Stimulated activated CD4-positive, alpha-beta T cell treated with anti-CD3 and anti-CD28 coated beads, Interleukin-15, amount 100 ng/mL, for 1 hour (primary cell): ENCODE measurements at places on chromosomes 5 and 9.

DNA sequence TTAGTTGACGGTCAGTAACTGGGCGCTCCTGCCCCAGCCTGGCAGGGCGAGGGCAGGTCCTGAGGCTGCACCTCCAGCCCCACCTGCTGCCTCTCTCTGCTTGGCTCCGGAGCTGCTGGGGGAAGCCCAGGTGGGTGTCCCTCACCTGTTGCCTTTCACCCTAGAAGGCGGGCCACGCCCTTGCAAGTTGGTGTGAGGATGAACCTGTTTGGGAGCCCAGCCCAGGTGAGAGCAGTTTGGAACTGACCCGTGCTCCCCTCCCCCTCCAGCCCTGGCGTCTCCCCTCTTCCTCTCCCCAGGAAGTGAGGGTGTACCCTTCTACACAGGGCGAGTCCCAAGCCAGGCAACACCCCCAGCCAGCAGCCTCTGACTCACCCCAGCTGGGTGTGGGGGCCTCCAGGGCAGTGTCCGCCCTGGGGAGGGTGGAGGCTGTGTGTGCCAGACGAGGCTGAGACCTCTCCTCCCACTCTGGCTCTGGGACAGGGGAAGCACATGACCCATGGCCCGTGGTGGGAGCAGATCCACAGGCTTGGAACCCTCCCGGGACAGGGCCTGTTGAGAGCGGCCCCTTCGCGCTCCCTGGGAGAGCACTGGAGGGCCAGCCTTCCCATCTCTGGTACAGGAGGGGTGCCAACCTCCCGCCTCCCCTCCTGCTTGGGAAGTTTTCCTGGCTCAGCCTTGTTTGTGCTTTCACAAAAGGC lies 10.4 kb downstream of the LRRC8A start:
- no peak for DNase-seq

- DNase-seq: no peak
These were observed 453.6 kb upstream of the TUSC1 start for GRCh38 chr9:26131886-26132285.

- DNase-seq: no peak
These were observed 26.3 kb upstream of the FBP1 start for GRCh38 chr9:94665613-94666012.

- DNase-seq: no peak
These were observed 171.2 kb downstream of the CCDC171 start for GRCh38 chr9:15724016-15724415.

DNA sequence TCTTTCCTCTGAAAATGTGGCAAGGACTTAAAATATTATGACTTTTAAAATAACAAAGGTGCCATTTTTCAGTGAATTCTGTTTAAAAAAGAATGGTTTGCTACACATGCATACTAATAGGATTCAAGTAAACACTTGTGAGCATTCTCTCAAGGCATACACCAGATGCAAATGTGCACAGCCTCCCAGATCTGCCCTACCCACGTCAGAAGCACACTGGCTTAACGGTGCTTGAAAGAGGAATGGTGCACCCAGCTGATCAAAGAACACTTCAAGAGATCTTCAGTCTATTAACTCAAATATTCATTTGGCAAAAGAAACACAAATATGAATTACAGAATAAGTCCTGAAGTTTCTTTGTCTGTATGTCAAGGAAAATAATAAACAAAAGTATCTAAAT lies 15.8 kb downstream of the GABRB2 start:
- DNase-seq: no peak

- DNase-seq: no peak
These were observed 100.8 kb upstream of the DHFR start for GRCh38 chr5:80755626-80756025.

- no peak for DNase-seq
These were observed 267.4 kb upstream of the VLDLR start for GRCh38 chr9:2354216-2354615.

- DNase-seq: no peak
These were observed 125.8 kb downstream of the BOD1 start for GRCh38 chr5:173490681-173491080.

- DNase-seq: peak; percentile 16
These were observed 590 bp downstream of the RASGRF2 start for GRCh38 chr5:80960531-80961375.

GRCh38 chr5:135379046-135379654 lies 19.9 kb downstream of the MACROH2A1 start:
- no peak for DNase-seq

GRCh38 chr5:82259172-82259800 lies 18.9 kb downstream of the RPS23 start:
- DNase-seq: no peak

DNA sequence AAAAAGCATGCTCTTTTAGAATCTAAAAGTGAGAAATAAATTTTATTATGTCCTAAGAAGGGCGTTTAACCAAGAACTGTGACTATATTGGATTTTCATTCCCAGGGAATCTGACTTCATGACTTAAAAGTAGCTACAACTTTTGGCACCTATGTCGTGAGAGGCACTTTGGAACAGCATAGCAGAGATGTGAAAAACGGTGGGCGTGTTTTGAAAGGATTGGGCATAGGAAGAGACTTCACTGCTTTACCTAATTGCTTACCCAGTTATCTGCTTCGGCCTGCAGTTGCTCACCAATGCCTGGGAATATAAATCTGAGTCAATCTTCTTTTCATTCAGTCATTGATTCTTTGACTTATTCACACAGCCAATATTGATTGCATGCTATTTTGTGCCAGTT lies 363.4 kb downstream of the DNAH5 start:
- DNase-seq: no peak

DNA sequence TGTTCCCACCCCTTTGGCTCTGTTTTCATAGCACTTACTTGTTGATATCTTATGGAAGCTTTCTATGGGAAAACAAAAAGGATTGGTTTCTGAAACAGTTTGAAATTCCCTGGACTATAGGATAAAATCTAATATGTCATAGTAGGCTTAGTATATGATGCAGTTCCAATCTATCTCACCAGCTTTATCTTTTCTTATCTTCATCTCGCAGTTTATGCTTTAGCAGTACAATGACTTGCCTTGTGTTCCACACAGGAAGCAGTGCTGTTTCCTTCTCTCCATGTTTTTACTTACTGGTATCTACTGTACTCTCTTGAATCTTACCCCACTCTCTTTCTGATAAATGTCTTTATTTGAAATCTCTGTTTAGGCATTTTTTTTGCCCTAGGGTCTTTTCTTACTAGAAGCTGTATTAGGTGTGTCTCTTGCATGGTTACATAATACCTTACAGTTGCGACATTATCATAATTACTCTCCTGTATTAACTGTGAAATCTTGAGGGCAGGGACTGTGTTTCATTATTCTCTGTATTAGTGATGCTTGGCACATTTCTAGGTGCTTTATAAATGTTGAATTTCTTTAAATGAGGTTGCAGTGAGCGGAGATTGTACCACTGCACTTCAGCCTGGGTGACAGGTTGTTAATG lies 76.3 kb downstream of the FOCAD start:
- no peak for DNase-seq
